ENCODE measurements at places on chromosomes 5 and 9.

DNA sequence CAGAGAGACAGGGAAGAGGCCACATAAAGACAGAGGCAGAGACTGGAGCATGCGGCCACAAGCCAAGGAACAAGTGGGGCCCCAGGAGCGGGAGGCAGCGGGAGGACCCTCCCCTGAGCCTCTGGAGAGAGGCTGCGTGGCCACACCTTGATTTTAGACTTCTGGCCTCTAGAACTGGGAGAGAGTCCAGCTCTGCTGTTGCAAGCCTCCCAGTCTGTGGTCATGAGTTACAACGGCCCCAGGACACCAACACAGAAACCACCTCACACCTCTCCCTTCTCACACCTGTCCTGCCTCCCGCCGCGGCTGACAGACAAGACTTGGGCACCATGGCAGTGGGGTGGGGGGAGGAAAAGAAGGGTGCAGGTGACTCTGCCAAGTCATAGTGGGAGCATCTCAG, 2.2 kb downstream of the INPP5E start:
- peak; percentile 52 for DNase-seq

DNA sequence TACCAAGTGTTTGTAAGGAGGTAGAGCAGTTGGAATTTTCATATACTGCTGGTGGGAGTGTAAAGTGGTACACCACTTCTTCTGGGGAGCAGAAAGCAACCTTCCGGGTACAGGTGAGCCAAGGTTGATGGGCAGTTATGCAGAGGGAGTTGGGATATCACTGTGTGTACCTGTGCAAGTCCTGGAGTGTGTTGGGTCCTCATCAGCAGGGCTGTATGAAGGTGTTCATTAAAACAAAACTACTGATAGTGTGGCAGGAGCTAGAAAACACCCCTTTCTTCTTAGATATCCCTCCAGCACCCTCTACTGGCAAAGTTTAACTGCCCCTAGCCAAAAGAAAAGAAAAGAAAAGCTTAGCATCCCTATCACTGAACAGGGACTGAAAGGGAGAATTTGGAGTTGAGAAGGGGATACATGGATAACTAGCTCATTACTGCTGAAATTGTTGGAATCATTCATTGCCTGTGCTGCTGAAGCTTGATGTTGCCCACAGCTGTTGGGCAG, 10.7 kb downstream of the MARCHF6 start:
- no peak for DNase-seq

- no peak for DNase-seq
Observed at GRCh38 chr9:128979111-128979510, 31.6 kb downstream of the NUP188 start.

DNA sequence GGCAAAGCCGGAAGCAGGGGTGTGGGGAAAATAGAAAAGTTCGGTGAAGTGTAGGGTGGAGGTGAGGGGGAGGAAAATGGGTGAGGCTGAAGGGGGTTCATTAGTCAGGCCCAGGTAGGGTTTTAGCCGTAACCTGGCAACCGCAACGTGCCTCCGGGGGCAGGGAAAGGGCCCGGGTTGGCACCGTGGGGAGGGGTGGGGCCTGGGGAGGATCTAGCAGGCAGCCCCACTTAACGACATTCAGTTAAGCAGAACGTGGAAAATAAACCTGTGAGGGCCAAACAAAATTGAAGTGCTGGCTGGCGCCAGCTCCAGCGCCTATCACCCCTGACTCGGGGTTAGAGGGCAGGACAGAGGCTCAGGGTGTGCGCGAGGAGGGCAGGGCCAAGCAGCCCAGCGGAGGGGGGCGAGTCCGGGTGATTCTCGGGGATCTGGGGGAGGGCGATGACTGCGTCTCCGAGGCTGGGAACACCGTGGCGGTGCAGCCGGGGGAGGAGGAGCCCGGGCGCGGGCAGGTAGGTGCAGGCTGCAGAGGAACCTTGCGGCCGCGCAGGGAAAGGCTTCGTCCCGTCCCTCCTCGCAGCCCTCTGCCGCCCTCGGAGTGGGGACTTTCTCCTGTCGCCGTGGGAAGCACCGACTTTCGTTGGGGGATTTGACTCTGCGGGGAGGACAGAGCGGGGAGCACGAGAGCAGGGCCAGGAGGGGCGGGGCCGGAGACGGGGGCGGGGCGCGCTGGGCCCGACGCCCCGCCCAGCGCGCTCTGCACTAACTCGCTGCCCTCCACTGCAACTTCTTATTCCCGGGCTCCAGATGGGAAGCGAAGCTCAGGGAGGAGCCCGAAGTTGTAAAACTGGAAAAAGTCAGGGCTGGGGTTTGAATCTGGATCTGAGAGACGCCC, 5.1 kb downstream of the RGS14 start:
- DNase-seq = peak; percentile 73

GRCh38 chr5:100616981-100617380, 81.8 kb downstream of the FAM174A start:
- no peak for DNase-seq

- DNase-seq = peak; percentile 79
Observed at GRCh38 chr9:128863647-128864046, 18.1 kb downstream of the KYAT1 start.

DNA sequence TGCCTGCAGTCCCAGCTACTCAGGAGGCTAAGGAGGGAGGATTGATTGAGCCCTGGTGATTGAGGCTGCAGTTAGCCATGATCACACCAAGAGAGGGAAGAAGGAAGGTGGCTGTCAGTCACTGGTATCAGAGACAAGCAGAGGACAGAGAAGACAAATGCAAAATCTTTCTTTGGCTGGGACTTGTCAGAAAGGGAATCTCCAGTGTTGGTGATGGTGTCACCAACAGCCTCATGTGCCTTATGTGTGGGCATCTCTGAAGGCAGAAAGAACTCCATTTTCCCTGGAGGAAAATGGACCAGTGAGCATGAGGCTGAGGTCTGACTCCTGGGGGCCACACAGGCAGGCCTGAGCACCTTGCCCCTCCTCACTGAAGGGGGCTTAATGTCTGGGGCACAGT, 12.1 kb upstream of the RNF183 start:
- DNase-seq = no peak
